ENCODE measurements at places on chromosomes 12 and 14. TPM values are rescaled to one million over a fixed set of nuclear protein-coding genes. Genes with fewer than 3 reads are reported as not detected.

Gene KRT83
- total RNA-seq: not detected

Gene DAO
- total RNA-seq: not detected

Gene LALBA
- not detected for total RNA-seq

Gene TAS2R30
- total RNA-seq: 2.0 TPM

Gene EFS
- total RNA-seq: 0.08 TPM

Gene EIF2S3B
- 1.4 TPM for total RNA-seq

Gene CLEC4A
- total RNA-seq: 1.5 TPM

Gene CISTR
- not detected for total RNA-seq

Gene PAPOLA
- 119 TPM for total RNA-seq

Gene ERP27
- 0.93 TPM for total RNA-seq

Gene IRAK3
- 8.5 TPM for total RNA-seq

Gene SOX5
- total RNA-seq: 0.21 TPM

Gene SIRT4
- 0.31 TPM for total RNA-seq

Gene ASPG
- total RNA-seq: 0.29 TPM

Gene CLSTN3
- total RNA-seq: 17.1 TPM

Gene C3AR1
- total RNA-seq: 0.10 TPM

Gene OTOGL
- 0.56 TPM for total RNA-seq

Gene SPIC
- not detected for total RNA-seq

Gene PLA2G1B
- 2.5 TPM for total RNA-seq

Gene FITM1
- total RNA-seq: 0.64 TPM

Gene CIROP
- total RNA-seq: not detected

Gene RNASE1
- total RNA-seq: 0.40 TPM

Gene RNASE11
- total RNA-seq: not detected

Gene SAMD15
- 1.1 TPM for total RNA-seq

Gene SLC22A17
- total RNA-seq: not detected

Gene SPX
- total RNA-seq: not detected

Gene FGF23
- total RNA-seq: not detected

Gene BMP4
- 0.46 TPM for total RNA-seq

Gene GALNT16
- 0.03 TPM for total RNA-seq

Gene NELL2
- 0.85 TPM for total RNA-seq

Gene CMA1
- not detected for total RNA-seq

Gene KRT74
- total RNA-seq: not detected

Gene HOXC6
- 0.38 TPM for total RNA-seq

Gene MYBPC1
- not detected for total RNA-seq

Gene STK38L
- total RNA-seq: 131 TPM

Gene TDRD9
- total RNA-seq: not detected

Gene CLEC4E
- not detected for total RNA-seq

Gene ASB2
- 40.4 TPM for total RNA-seq

Gene CYP46A1
- not detected for total RNA-seq

Gene KRT8
- 5.6 TPM for total RNA-seq

Gene RAP1B
- 105 TPM for total RNA-seq

Gene RASSF8
- total RNA-seq: not detected

Gene CYP27B1
- total RNA-seq: 2.7 TPM

Gene AACS
- total RNA-seq: 31.8 TPM

Gene TRPV4
- total RNA-seq: not detected

Gene GPR162
- not detected for total RNA-seq

Gene PTGDR
- total RNA-seq: not detected

Gene CCDC197
- not detected for total RNA-seq

Gene APOF
- total RNA-seq: not detected

Gene NEDD1
- total RNA-seq: 28.9 TPM
